ENCODE measurements at places on chromosomes 2 and 18.

DNA sequence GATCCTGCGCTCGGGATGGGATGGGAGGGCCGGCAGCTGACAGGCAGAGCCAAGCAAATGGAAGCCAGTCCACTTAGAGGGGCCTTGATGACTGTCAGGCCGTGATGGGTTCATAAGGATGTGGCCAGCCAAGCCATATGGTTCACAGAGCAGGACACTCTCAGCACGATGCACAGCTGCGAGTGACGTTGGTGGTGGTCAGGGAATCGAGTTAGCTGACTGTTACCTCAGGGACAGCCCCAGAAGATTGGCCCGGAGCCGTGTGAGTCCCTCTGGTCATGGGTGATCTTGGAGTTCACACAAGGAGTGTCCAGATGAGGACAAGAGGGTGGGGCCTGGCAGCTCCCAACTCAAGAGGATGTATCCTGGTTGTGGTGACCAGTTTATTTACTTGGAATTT lies 70.2 kb downstream of the TPGS2 start:
- no peak for DNase-seq

- DNase-seq, result no peak
These were observed 120.1 kb downstream of the CACNB4 start for GRCh38 chr2:151978709-151979108.

DNA sequence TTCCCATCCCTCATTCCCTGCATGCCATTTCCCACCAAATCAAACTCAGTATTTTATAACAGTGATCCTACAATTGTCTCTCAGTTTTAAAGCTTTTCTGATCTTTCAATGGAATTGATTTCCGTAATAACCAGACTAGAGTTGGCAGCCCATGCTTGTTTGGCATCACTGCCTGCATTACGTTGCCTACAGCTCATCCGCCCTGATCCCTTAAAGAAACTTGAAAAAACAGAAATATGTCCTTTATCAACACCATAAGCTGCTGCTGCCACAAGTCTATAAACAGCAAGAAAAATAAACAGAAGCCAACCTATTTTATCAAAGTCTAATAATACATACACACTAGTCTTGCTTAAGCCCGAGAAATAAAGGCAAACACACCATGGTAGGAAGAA lies 331.0 kb downstream of the METTL4 start:
- no peak for DNase-seq

DNA sequence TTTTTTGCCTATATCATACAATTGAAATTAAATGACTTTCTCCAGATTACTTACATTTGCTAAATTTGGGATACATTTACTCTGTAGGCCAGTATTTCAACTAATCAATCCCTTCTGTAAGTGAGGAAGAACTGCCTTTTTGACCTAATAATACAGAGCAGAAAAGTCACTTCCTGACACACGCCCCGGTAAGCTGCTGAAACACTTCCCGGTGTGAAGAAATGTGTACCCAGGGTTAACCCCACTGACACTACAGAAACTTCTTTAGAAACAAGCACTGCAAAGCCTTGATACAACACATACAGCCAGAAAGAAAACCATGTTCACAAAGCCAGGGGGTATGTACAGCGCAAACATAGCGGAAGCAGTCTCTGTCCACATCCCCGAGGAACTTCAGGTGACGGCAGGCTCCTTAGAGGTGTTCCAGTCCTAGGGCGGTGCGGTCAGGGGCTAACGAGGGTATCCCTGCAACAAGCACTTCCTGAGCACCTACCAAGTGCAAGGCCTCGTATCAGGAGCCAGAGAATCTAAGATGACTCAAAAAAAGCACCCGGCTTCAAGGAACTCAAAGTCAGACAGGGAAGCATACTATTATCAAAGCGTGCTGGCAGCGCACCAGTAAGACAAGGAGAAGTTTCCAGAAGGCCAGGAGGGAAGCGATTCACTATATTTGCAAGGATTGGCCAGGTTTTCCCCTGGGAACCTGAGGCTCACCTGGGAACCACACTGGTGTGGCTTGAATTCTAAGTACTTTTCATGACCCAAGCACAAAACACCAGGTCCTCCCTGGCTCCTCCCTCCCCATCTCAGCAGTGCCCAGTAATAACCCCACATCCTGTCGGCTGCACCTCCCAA lies 46.6 kb downstream of the ZNF516 start:
- no peak for DNase-seq

GRCh38 chr18:63016270-63016669 lies 300.9 kb downstream of the PHLPP1 start:
- DNase-seq, result no peak

DNA sequence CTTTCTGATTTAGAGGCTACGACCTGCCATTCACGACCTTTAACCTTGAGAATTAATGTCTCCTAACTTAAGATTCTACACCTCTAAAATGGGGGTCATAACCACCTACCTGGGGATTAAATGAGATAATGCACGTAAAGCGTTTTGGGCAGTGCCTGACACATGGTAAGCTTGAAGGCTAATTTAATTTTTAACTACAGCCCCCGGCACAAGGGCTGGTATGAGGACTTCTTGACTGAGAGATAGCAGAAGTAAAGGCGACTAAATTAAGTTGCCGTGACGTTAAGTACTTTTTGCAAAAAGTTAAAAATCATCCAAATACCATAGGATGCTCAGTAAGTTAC lies 549 bp downstream of the MRPL35 start:
- no peak for DNase-seq

All from stimulated activated CD8-positive, alpha-beta memory T cell treated with anti-CD3 and anti-CD28 coated beads, Interleukin-15, amount 100 ng/mL, for 24 hours (primary cell).